Left renal pelvis (tissue), 4 donors: ENCODE measurements at places on chromosomes 2 and 18. TPM values are rescaled to one million over a fixed set of nuclear protein-coding genes. Genes with fewer than 3 reads are reported as not detected.

C2orf42 gene
- polyA plus RNA-seq, result 18.5 TPM

NTSR2 gene
- not detected for polyA plus RNA-seq

GKN1 gene
- polyA plus RNA-seq, result not detected

XDH gene
- polyA plus RNA-seq, result 0.04 TPM

C2orf74 gene
- polyA plus RNA-seq, result 47.2 TPM
